ENCODE measurements at places on chromosomes 5 and 9. TPM values are rescaled to one million over a fixed set of nuclear protein-coding genes. Genes with fewer than 3 reads are reported as not detected.

The IGIP gene
- 7.0 TPM for polyA plus RNA-seq

The SHC3 gene
- polyA plus RNA-seq = 3.5 TPM

The SLC36A2 gene
- not detected for polyA plus RNA-seq

The ABCA2 gene
- 80.0 TPM for polyA plus RNA-seq

The PGGT1B gene
- polyA plus RNA-seq = 1.7 TPM

The SLC34A1 gene
- not detected for polyA plus RNA-seq

The EQTN gene
- 0.30 TPM for polyA plus RNA-seq

The GAS1 gene
- 4.6 TPM for polyA plus RNA-seq

The ALDH1A1 gene
- 275 TPM for polyA plus RNA-seq

The IL4 gene
- not detected for polyA plus RNA-seq
